ENCODE measurements at places on chromosomes 2 and 18.

- DNase-seq: no peak
Measured at GRCh38 chr2:60554074-60554645, 706 bp upstream of the BCL11A start.

GRCh38 chr2:8278709-8279354 lies 403.0 kb upstream of the ID2 start:
- no peak for DNase-seq

- DNase-seq: no peak
Measured at GRCh38 chr18:12838178-12838634, 45.8 kb downstream of the PTPN2 start.

DNA sequence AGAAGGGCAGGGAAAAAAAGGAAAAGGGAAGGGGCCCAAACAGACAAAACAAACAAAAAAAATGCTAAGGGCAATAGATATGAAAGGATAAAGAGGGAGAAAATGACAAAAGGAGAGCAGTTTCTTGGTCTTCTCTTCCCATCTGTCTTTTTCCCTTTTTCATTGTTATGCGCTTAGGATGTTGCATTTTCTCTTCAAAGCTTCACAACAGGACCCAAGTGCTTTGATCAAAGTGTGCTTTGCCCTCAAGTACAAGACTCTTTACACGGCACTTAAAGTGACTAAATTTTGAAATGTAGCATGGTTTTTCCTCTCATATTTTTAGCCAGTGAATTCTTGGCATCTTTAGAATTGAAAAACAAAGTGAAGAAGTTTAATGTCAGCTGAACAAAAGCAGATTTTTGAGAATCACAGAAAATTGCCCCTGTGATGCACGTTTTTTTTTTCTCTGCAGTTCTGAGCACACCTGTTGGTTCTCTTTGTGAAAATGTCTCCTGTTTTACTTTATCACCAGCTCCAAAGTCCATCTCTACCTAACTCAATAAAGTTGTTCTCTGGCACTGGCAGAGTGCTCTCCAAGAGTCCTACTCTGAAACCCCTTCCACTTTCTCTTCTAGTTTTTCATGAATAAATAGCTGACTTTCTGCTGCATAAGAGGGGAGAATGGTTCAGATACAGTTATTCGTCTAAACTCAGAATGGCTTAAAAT lies 126.6 kb downstream of the KCNH7 start:
- DNase-seq: no peak

DNA sequence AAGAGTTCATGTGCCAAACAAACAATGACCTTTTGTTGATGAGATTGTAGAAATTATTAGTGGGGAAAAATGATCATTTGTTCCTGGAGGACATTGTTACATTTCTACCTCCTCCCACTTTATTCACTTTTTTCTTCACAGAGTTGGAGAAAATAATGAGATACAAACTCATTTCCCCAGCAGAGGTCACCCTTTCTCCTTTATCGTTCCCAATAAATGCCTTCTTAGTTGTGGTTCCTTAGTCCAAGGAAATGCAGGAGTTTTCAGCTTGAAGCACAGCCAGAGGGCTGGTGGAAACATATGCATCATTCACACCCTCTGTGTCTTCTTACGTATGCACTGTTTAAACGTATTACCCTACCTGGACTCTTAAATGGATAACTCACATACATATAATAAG lies 108.8 kb downstream of the SLC4A3 start:
- no peak for DNase-seq

DNA sequence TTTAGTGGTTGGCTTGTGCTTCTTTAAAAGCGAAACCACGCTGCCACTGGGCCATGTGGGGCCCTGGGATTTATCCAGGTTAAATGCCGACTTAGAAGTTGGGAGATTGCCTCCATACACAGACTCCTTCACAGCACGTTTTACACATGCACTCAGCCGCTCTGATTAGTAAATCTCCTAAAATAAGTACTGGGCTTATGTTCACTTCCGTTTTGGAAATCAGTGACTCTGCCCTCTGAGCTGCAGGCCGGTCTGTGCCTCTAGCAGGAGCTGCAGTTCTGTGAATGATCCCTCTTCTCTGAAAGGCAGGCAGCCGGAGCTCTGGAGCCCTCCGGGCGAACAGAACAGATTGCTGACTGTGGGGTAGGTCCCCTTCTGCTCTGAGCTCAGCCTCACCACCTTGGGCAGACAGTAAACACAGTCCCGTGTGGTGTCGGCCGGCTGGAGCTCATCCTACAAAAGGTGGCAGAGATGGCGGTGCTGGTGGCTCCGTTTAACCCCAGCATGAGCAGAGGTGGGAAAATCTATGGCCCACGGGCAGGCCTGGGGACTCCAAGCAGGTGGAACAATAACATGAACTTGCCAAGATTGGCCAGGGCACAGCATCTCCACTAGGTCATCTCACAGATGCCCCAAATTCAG lies 9.8 kb upstream of the RAB17 start:
- DNase-seq: no peak

DNA sequence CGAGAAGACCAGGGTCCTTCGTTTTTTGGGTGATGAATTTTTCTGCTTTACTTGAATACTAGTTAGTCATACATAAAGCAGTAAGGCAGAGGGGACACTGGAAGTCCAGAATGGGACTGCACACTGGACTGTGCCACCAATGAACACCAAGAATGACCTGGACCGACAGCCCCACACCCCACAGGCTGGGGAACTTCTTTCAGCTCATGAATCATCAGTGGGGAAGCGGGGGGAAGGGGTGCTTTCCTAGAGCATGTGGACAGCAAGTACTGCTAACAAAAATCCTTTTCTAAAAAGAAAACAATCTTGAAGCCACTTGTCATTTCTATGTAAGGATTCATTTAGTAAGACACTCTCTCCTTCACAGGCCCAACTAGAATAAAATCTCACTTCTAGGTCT lies 86.0 kb downstream of the DTNB start:
- DNase-seq: no peak

- no peak for DNase-seq
Measured at GRCh38 chr18:63492851-63493250, 16.1 kb downstream of the SERPINB5 start.

GRCh38 chr2:176744146-176744545 lies 468.4 kb upstream of the HNRNPA3 start:
- no peak for DNase-seq

GRCh38 chr2:1051075-1051474 lies 100.4 kb downstream of the SNTG2 start:
- no peak for DNase-seq

GRCh38 chr2:181632733-181633401 lies 24.0 kb downstream of the CERKL start:
- DNase-seq: no peak

GRCh38 chr2:203383038-203383437 lies 54.8 kb downstream of the ABI2 start:
- DNase-seq: no peak

GRCh38 chr2:71133603-71134002 lies 3.2 kb downstream of the MPHOSPH10 start:
- no peak for DNase-seq

GRCh38 chr2:1656961-1657841 lies 87.1 kb downstream of the PXDN start:
- DNase-seq: no peak

DNA sequence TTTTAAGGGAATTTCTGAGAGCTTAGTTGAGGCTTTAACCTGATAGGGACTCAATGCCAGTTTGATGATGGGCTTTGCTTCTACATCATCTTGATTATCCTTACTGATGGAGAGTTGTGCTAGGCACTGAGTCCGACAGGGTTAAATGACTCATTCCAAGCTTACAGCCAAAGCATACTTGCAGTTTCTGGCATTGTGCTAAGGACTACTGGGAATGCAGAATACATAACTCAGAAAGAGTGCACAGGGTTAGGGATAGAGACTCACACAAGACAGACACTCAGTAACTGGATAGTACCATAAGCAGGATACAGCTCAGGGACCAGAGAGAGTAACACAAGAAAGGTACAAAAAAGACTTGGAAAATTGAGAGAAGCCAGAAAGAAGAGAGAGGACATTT lies 94.1 kb upstream of the SLC14A2 start:
- DNase-seq: no peak

DNA sequence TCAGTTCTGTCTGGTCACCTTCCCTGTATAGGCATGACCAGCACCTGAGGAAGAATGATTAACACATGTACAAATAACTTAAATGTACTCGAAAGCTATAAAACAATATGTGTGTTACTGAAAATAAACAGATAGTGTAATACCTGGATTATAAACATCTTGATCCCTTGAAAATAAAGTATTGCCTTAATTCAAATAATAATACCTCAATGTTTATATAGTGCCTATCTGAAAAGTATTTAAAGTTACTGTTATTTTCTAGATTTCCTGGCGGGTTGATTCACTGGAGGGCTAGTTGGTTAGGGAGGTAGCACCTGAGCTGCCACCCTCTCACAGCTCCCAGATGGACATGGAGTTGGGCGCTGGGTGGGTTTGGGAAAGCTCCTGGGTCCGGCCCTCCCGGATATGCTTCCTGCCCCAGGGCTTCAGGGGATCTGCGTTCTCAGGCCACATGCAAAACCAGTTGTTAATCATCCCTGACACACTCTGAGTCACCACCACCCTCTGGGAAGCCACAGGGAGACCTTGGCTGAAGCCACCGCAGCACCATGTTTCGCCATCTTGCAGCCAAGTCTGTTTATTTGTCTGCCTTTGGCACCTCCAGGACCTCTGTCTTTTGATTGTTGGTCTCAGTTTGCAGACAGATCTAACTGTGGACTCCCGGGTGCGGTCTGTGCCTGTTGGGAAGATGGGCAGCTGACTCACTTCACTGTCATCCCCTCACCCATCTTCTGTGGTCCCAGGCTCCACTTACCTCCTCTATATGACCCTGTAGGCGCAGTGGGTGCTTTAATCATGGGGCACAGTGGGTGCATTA lies 35.3 kb downstream of the RAB31 start:
- no peak for DNase-seq

Data from cortex of kidney (tissue), 1 donor.